ENCODE measurements at places on chromosomes 3 and 15.

GRCh38 chr15:25673972-25674371 is 189.2 kb downstream of the ATP10A start:
- DNase-seq = no peak

DNA sequence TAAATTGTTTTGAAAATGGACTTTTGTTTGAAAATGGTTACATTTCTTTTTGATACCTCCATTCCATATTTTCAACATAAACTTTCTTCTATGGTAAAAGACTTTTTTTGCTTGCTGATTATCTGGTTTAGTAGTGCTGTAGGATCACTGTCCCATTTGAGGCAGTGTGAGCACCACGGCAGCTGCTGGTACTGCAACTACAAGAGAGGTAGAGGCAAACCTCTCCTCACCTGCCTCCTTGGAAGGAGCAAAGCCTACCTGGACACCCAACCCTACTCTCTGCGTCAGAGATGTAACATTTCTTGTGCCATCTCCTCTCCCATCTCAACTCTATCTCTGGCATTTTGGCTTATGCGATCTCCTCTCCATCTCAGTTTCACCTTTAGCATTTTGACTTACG is 460.1 kb downstream of the SHQ1 start:
- DNase-seq = no peak

DNA sequence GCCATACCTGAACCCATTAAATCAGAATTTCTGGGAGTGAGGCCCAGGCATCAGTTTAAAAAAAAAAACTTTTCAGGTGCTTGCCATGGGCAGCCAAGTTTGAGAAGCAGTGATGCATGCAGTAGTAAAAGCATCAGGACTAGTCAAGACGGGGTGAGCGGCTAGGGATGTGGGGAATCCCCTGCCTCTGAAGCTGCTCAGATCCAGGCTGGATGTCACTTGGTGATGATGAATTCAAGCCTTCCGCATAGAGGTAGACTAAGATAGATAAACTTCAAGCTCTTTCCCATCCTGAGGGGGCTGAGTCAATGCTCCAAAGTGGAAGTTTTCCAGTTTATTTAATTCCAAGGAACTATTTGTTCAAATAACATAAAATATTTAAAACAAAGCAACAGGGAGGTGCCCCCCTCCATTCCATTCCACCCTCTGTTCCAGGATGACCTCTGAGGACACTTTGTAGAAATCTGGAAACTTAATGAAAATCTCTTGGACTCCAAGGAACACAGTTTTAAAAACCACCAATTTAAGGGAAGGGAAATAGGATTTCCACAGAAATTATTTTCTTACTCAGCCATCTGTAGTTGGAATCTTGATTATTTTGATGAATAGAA is 100.4 kb upstream of the NR2E3 start:
- DNase-seq = no peak

DNA sequence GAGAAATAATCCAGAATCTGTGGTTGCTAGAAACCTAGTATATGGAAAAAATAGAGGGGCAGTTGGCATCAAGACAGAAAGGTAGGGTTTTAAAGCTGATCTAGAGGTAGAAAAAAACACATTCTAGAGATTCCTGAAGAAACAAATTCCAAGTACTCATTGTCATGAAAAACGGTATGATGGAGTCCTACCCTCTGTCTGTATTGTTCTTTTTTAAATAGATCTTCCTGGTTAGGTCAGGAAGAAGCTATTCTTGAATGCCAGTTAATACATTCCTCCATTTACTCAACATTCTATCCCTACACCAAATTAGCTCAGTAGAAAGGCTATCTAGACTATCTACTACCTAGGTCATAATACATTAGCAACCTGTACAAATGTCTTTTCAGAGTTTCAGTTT is 364.7 kb downstream of the FHIT start:
- DNase-seq = no peak

- no peak for DNase-seq
Measured at GRCh38 chr3:159910991-159911663, 77.5 kb upstream of the IL12A start.

DNA sequence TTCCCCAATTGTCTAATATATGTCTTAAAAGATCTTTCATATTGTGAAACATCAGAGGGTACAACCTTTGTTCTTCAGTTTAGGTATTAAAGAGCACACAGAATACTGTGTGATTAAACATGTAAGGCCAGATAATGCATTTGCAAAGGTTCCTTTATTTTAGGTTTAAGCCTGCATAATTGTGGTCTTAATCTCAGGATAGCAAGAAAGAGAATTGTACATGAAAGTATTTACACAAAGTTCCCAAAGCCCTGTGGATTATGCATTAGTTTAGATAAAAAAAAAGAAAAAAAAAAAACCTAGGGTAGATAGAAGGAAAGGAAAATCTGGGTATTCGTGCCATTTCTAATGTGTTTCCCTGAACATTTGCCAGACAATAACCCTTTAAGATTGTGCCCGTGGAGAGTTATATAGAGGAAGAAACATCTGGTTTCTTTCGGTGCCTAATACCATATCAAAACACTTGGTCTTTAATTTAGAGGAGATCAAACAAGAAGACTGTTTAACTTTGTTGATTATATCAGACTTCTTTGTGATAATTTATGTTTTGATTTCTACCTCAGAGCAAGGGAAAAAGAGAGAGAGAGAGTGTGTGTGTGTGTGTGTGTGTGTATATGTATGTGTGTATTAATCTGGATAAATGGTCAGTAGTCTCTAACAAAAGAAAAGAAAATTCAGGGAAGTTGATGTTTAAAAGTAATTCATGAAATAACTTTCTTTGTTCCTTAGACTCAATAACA is 139.6 kb upstream of the CGNL1 start:
- no peak for DNase-seq

DNA sequence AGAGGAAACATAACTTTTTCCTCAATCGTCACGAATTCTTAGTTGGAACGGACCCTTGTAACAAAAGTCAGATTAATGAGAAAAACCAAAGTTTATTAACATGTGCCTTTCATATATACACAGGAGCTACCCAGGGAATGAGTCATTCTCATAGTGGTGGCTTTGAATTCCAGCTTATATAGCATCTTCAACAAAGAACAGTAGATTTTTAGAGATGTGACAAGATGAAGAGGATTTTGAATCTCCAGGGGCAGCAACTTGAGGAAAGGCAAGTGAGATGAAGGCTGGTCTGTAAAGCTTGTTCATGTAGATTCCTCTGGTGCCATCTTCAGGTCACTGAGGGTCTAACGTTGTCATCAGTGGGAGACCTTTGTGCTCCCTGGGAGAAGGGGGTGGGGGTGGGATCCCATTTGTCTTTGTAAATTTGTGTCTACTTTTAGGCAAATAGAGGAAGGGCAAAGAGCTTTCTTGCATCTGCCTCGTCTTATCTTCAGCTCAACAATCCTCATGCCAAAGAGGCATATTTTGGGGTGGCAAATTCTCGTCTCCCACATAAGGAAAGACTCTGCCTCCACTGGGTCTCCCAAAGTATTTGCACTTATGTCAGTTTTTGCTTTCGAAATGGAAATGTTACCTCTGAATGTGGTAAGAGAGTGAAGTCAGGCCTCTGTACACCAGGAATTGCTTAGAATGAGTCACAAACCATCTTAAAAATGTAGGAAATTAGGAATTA is 29.5 kb downstream of the CLEC3B start:
- no peak for DNase-seq

GRCh38 chr15:98899272-98900021 is 108.1 kb downstream of the PGPEP1L start:
- no peak for DNase-seq

DNA sequence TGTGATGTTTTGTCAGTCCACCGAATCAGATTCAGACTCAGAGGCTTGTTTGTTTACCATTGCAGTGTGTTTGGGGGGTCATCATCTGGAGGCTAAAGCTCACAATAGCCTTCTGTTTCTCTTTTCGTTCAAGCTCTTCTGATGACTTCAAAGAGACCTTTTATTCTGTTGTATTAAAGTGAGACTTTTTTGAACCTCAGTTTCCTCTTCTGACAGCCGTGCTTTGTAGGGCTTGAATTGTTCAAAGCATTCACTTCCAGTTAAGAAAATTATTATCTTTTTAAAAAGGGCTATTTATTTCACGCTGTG is 1.3 kb downstream of the PXK start:
- no peak for DNase-seq

DNA sequence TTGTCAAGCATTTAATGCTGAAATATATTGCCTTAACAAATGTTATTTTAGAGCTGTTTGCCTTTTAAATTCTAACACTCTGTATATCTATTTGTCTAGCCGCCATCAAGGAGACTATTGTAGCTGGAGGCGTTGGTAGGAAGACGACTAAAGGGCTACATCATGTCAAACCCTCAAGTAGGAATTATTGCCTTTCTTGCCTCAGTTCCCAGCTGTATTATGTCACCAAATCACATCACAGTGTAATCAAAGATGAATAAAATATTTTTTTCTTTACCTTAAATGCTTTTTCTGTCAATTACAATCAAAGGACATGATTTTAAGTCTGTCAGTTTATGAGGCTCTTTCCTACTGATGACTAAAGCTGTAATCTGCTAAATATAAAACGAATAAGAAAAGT is 233.1 kb downstream of the ZIC4 start:
- DNase-seq = no peak

DNA sequence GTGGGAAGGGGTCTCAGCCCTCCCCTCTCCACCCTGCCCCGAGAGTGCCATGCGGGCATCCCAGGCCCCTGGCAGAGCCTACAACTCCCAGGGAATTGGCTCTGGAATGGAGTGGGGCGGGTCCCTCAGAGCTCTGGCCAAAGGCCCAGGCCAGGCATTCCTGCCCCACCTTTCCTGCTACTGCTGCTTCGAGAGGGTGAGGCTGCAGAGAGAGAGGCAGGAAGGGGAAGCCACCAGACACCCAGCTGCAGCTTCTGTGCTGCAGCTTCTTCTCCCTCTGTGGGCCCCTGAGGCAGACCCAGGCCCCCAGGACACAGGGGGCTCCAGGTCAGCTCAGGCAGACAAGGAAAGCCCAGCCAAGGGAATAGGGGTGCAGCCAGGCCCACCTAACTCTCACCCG is 2.7 kb downstream of the ALS2CL start:
- no peak for DNase-seq

DNA sequence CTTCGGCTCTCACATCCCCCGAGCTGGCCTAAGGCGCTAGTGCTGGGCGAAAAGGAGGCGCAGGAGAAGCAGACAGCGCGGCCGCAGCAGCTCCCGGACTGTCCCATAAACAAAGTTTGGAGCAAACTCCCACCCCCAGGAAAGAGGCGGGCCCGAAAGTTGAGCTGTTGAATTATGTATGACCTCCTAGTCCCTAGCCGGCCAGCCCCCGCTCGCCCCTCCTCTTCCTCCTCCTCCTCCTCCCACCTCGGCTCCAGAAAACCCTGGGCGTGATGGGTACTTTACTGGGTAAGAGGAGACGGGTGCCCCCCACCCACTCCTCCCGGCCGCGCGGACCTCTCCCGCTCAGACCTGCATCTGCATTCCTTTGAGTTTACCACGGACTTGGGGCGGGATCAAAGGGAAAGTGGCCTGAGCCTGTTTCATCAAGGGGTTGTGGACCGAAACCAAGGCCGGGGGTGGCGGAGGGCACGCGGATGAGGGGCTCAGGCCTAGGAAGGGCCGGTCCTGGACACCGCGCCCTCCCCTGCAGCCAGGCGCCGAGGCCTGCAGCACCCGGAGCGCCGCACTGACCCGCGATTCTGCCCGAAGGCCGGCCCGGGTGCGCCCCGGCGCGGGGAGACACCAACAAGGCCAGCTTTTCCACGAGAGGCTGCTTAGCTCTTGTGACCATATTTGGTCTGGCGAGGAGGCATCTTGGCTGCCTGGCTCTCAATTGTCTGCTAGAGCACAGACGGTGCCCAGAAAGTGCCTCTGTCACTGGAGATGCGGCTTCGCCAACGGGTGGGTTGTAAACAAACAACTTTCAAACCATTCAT is at the start of gene WWTR1:
Gene WWTR1 (minus strand): TSS at position 100 of the 818 bp plus-strand sequence. CDS start 719 bp downstream, outside the sequence.
- DNase-seq = no peak

DNA sequence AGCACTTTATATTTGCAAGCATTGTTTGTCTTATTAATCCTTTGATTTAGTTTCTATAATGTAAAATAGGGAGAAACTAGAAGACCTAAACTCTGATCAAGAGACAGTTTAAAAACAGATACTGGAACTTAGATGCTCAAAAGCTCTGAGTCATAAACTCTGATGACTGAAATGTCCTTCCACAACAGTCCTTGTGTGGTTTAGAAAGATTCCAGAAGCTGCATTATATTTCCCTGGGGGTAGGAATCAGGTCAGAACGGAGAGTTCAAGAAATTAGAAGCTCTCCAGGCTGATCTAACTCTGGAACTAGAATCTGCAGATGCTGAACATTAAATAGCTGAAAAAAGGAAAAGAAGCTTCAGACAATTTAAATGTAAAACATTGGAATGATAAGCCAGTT is 18.3 kb upstream of the ONECUT1 start:
- no peak for DNase-seq

GRCh38 chr15:92656089-92656488 is 514 bp upstream of the FAM174B start:
- DNase-seq = no peak

- no peak for DNase-seq
Measured at GRCh38 chr3:11004563-11004962, 12.0 kb downstream of the SLC6A1 start.

DNA sequence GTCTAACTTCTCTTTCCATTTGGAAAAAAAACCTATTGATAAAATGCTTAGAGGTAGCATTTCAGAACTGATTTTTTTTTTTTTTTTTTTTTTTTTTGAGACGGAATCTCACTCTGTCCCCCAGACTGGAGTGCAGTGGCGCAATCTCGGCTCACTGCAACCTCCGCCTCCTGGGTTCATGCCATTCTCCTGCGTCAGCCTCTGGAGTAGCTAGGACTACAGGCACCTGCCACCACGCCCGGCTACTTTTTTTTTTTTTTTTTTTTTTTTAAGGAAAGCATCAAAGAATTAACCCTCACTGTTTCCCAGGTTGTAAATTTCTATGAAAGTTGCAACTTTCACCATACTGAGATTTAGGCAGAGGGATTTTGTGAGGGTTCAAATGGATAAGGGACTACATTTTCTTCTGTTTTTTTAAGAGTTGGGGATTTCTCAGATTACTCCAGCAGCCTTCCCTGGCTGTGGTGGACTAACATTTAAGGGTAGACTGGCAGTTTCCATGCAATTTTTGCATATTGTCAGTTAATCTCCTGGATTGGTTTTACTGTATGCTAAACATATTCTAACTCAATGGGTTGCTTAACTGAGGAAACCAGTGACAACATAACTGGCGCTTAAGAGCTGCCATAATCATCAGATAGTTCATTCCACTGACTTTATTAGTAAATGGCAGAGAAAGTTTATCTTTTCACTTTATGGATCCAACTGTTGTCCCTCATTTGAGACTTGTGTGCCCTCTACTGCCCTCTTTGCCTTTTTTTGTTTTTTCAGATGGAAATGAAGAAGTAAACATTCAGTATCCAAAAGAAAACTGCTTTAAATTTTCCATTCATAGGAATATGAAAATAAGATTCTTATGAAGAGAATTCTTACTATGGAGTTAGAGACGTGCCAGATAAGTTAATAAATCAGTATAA is 93.7 kb downstream of the NPTN start:
- no peak for DNase-seq

DNA sequence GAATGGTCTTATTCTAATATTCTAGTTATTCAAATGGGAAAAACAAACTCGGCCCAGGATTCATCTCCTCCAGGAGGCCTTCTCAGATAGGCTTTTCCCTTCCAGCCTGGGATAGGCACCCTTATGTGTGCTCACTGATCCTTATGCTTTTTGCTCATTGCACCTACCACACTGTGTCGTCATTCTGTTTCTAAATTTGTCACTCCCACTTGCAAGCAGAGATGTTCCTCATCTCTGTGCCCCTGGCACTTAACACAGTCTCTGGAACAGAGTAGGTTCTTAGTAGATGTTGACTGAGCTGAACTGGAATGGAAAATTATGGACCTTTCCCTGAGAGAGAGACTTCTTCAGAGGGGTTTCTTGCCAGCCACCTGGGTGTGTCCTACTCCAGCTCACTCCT is 18.7 kb upstream of the SPG11 start:
- no peak for DNase-seq
